ENCODE measurements at places on chromosomes 11 and 22. TPM values are rescaled to one million over a fixed set of nuclear protein-coding genes. Genes with fewer than 3 reads are reported as not detected.

DNA sequence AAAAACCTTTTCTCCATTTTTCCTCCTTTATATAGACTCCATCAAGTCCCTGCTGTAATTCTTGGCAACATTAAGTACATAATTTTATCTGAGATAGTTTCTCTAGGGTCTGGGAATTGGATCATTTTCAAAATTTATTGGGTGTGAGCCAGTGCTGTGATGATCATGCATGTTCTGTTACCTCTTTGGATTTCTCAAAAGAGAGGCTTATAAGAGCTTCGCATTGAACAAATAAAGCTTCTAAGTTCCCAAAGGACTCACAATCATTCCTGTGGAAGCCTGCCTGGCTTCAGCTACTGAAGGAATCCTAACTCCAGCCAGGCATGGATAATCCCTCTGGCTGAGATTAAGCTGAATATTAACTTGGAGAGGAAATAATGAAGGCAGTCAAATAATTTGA is 208.5 kb downstream of the RAB38 start:
- no peak overlapping the region for H3K4me3 ChIP-seq
- peaks cover 6% of the 10 kb centered on the region for H3K27me3 ChIP-seq
- no peaks in the 10 kb centered on the region for H3K4me1 ChIP-seq
- H3K36me3 ChIP-seq, result no peaks in the 10 kb centered on the region

Gene NLRP14
- total RNA-seq, result not detected

- H3K27me3 ChIP-seq, result peaks cover 16% of the 10 kb centered on the region
- H3K4me1 ChIP-seq, result peaks cover 1% of the 10 kb centered on the region
- H3K27ac ChIP-seq, result no peak overlapping the region
Observed at GRCh38 chr22:35357883-35358621, 22.8 kb upstream of the HMOX1 start.

Gene SCN3B
- total RNA-seq, result 1.9 TPM

- peaks cover 36% of the 10 kb centered on the region for H3K4me1 ChIP-seq
- H3K27me3 ChIP-seq, result peaks cover 13% of the 10 kb centered on the region
- H3K27ac ChIP-seq, result no peak overlapping the region
- H3K4me3 ChIP-seq, result peak overlapping the region; percentile 52
Observed at GRCh38 chr22:20979243-20979809, 2.8 kb upstream of the LZTR1 start.

DNA sequence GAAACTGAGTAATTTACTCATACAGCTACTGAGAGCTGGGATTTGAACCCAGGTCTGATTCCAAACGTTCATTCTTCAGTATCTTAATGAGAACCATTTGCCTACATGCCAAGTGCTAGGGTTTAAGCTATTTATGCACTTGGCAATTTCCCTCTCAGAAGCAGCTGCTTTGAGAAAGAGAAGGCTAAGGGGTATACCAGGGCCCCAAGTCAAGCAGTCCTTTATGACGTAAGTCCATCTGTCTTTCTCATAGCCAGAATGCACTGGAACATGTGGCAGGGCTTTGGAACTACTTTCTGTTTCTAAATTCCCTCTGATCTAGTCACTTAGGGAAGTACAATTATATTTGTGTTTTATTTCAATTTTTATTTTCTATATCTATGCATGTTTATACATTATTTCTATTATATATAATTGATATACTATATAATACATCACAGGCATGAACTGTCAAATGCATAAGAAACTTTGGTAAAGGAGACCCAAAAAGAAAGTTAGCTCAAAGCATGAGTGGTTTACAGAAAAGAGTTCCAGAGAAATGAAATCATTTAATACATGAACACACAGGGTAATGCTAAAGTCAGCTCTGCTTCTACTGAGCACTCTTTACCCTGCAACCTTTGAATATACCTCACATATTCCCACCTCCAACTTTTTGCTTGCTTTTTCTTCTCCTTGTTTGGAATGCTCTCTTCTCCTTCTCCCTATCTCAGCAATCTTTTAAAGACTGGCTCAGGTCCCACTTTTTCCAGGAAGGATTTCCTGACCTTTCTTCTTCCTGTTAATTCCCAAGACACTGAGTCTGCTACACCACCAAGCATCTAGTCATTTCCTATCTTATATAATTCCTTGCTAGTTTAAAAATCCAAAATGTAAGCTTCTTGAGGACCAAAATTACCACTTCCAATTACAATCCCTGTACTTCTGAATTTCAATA is 80.5 kb upstream of the GDPD4 start:
- no peaks in the 10 kb centered on the region for H3K27me3 ChIP-seq
- H3K4me1 ChIP-seq, result peaks cover 15% of the 10 kb centered on the region
- peak overlapping the region; percentile 49 for H3K27ac ChIP-seq
- DNase-seq, result no peak

DNA sequence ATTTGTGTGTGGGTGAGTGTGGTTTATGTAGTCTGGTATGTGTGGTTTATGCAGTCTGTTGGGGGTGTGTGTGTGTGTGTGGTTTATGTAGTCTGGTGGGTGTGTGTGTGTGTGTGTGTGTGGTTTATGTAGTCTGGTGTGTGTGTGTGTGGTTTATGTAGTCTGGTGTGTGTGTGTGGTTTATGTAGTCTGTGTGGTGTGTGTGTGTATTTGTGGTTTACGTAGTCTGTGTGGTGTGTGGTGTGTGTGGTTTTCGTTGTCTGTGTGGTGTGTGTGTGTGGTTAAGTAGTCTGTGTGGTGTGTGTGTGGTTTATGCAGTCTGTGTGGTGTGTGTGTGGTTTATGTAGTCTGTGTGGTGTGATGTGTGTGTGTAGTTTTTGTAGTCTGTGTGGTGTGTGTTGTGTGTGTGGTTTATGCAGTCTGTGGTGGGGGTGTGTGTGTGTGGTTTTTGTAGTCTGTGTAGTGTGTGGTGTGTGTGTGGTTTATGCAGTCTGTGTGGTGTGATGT is 26.2 kb upstream of the PARVG start:
- H3K4me3 ChIP-seq, result no peak overlapping the region
- peaks cover 70% of the 10 kb centered on the region for H3K36me3 ChIP-seq
- no peaks in the 10 kb centered on the region for H3K27me3 ChIP-seq
- H3K4me1 ChIP-seq, result no peaks in the 10 kb centered on the region
- H3K27ac ChIP-seq, result no peak overlapping the region
- no peak for DNase-seq

GRCh38 chr11:108672113-108672512 is 7.2 kb downstream of the DDX10 start:
- H3K4me1 ChIP-seq, result peaks cover 27% of the 10 kb centered on the region
- no peaks in the 10 kb centered on the region for H3K27me3 ChIP-seq
- no peak overlapping the region for H3K4me3 ChIP-seq
- H3K36me3 ChIP-seq, result peaks cover 26% of the 10 kb centered on the region
- DNase-seq, result no peak
- no peak overlapping the region for H3K27ac ChIP-seq

- peak overlapping the region; percentile 47 for H3K27ac ChIP-seq
- H3K4me1 ChIP-seq, result peaks cover 4% of the 10 kb centered on the region
- H3K36me3 ChIP-seq, result no peaks in the 10 kb centered on the region
- H3K4me3 ChIP-seq, result no peak overlapping the region
- H3K27me3 ChIP-seq, result no peaks in the 10 kb centered on the region
Observed at GRCh38 chr11:60195923-60196368, 13.1 kb upstream of the MS4A6A start.

- H3K27me3 ChIP-seq, result peaks cover 6% of the 10 kb centered on the region
- no peaks in the 10 kb centered on the region for H3K4me1 ChIP-seq
- peak; percentile 70 for DNase-seq
- H3K27ac ChIP-seq, result peak overlapping the region; percentile 21
- H3K4me3 ChIP-seq, result no peak overlapping the region
Observed at GRCh38 chr11:128814856-128815705, 52.0 kb downstream of the KCNJ1 start.

GRCh38 chr22:29095459-29095858 is 22.6 kb downstream of the KREMEN1 start:
- peaks cover 49% of the 10 kb centered on the region for H3K4me1 ChIP-seq
- no peak for DNase-seq
- peak overlapping the region; percentile 78 for H3K27ac ChIP-seq
- H3K27me3 ChIP-seq, result no peaks in the 10 kb centered on the region
- H3K4me3 ChIP-seq, result no peak overlapping the region
- peaks cover 21% of the 10 kb centered on the region for H3K36me3 ChIP-seq

- no peak overlapping the region for H3K4me3 ChIP-seq
- H3K36me3 ChIP-seq, result no peaks in the 10 kb centered on the region
- H3K4me1 ChIP-seq, result peaks cover 30% of the 10 kb centered on the region
- no peak for DNase-seq
- H3K27me3 ChIP-seq, result no peaks in the 10 kb centered on the region
Observed at GRCh38 chr11:64132191-64132771, 33.6 kb downstream of the MACROD1 start.

Gene H19
- total RNA-seq, result 634 TPM

- H3K36me3 ChIP-seq, result no peaks in the 10 kb centered on the region
- no peak overlapping the region for H3K27ac ChIP-seq
- no peak for DNase-seq
- H3K27me3 ChIP-seq, result no peaks in the 10 kb centered on the region
- no peaks in the 10 kb centered on the region for H3K4me1 ChIP-seq
Observed at GRCh38 chr11:43261775-43262174, 50.0 kb upstream of the API5 start.

DNA sequence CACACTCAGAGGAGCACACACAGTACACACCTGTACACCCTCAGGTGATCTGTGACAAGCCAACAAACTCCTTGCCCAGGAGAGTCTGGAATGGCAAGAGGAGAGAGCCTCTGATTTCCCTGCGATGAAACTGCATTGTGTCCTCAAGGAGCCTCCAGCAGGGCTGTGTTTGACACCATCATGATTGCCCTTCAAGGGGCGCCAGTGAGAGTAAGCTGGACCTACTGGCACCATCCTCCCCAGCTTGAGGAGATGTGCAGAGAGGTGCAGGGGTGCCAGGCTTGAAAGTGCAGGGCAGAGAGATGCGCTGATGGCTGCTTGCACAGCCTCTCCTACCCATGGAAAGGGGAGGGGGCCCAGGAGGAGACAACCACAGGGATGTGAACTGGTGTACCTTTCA is 188.8 kb upstream of the CADM1 start:
- no peaks in the 10 kb centered on the region for H3K36me3 ChIP-seq
- H3K27ac ChIP-seq, result no peak overlapping the region
- H3K27me3 ChIP-seq, result peaks cover 25% of the 10 kb centered on the region
- DNase-seq, result no peak
- H3K4me1 ChIP-seq, result peaks cover 16% of the 10 kb centered on the region

DNA sequence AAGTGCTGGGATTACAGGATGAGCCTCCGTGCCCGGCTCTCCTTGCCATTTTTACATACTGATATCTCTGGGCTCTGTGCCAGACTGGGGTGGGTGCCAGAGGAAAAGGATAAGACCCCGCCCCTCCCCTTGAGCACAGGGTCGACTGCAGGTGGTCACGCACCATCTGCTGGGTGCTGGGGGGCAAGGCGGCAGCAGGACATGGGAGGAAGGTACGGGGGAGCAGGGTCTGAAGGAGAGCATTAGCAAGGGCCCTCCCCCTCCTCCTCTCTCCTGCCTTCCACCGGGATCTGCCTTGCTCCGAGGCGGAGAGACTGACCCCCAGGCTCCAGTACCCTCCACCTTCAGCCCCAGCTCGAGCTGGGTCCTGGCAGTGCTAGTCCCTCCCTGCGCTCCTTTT is 9.7 kb upstream of the PGA3 start:
- no peak overlapping the region for H3K27ac ChIP-seq
- H3K4me3 ChIP-seq, result no peak overlapping the region
- peaks cover 78% of the 10 kb centered on the region for H3K27me3 ChIP-seq
- no peaks in the 10 kb centered on the region for H3K36me3 ChIP-seq

Gene ZNF214
- total RNA-seq, result 0.96 TPM

Gene C11orf87
- total RNA-seq, result 0.14 TPM

Gene ANO3
- not detected for total RNA-seq

Gene CCDC89
- total RNA-seq, result 0.63 TPM

DNA sequence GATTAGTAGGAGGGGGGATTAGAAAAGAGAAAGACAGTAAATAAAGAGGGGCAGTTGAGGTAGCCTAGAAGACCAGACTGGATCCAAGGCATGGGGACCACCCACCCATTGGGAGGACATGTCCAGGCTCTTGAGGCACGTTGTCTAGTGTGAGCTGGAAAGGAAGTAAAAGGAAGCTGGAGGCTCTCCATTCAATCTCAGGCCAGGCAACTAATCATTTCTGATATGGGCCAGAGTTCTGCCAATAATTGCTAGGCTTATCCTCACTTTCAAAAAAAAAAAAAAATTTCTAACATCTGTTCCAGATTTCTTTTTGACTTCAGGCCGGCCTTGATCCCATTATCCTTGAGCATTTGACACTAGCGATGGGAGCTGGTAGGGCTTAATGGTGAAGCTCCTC is 476.1 kb downstream of the SOX6 start:
- H3K27me3 ChIP-seq, result no peaks in the 10 kb centered on the region
- no peaks in the 10 kb centered on the region for H3K36me3 ChIP-seq
- no peak for DNase-seq
- no peak overlapping the region for H3K4me3 ChIP-seq
- H3K4me1 ChIP-seq, result peaks cover 28% of the 10 kb centered on the region

- DNase-seq, result no peak
- H3K4me1 ChIP-seq, result no peaks in the 10 kb centered on the region
- no peaks in the 10 kb centered on the region for H3K36me3 ChIP-seq
Observed at GRCh38 chr11:21635394-21636145, 557.3 kb upstream of the ANO5 start.

- no peak overlapping the region for H3K27ac ChIP-seq
- no peaks in the 10 kb centered on the region for H3K27me3 ChIP-seq
- peaks cover 12% of the 10 kb centered on the region for H3K4me1 ChIP-seq
- no peaks in the 10 kb centered on the region for H3K36me3 ChIP-seq
- no peak for DNase-seq
Observed at GRCh38 chr11:77109236-77110019, 6.8 kb downstream of the OMP start.
